Left ventricle myocardium superior (tissue), 1 donor: ENCODE measurements at places on chromosomes 7 and 10. TPM values are rescaled to one million over a fixed set of nuclear protein-coding genes. Genes with fewer than 3 reads are reported as not detected.

DNA sequence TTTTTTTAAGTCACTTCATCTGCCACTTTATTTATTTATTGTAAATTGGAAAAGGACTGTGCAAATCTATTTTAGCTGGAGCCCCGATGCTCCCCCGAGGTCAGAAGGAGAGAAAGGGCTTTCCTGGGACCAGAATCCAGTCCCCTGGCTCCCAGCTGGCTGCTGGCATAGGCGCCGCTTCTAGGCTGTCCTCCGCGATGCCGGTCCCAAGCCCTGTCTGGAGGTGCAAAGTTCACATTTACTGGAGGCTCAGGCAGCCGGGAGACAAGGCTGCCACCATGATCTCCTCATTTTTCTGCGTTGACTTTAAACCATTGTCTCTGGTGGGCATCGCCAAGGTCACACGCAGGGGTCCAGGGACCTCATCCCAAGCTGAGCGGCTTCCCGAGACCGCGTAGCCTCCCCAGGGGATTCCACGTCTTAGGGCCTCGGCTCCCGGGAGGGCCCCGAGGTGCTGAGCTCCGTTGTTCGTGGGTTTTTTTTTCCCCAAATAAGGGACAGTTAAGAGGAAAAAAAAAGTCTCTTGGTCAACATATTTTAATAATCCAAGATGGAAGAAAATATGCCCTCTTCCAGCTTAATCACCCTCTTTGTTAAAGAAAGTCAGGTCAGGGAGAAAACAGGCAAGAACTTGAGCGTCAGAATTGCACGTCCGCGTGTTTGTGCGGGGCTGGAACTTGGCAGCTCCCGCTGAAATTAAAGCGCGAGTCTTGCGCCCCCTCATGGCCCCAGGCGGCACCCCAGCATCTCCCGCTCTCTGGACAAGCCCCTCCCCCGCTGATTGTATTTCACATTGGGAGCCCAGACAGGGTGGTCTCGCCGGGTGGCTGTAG, 11.9 kb downstream of the RGR start:
- peak; percentile 76 for DNase-seq

DNA sequence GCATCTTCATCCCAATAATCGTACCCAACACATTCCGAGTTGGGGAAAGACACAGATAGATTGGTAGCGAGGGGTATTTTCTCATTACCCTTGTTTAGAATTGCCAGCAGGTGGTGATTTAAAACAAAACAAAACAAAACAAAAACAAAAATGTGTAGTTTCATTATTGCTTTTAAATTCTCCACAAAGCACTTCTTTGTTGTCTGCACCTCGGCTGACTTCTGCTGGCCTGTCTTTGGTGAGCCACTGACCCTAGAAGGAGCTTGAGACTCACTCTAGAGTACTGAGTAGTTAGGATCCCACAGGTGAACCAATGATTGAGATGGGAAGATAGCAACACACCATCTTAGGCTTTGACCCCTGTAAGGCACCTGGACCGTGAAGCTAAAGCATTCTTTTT, 105.4 kb upstream of the BET1 start:
- no peak for DNase-seq

GRCh38 chr10:131250454-131251145, 60.9 kb downstream of the TCERG1L start:
- no peak for DNase-seq

TLL2 gene
- total RNA-seq, result 11.6 TPM

DNA sequence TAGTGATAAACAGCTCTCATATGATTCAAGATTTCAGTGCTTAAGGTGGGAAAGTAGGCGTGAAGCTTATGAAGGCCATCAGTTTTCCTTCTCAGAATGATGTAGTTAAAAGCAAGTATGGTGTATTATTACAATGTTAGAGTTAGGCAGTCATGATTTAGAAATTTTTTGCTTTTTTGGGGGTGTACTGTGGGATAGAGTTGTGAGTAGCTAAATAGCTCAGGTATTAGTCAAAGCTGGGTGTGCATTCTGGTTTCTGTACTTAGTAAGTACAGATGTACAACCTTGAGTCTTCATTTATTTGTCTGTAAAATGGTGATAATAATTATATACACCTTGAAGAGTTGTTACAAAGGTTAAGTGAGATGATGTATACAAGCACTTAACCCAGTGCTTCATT, 52.2 kb downstream of the R3HCC1L start:
- no peak for DNase-seq

CHRM2 gene
- total RNA-seq, result 89.0 TPM

CRTAC1 gene
- 1.6 TPM for total RNA-seq

GRCh38 chr7:19572566-19572965, 136.3 kb downstream of the POLR1F start:
- DNase-seq, result no peak

DNA sequence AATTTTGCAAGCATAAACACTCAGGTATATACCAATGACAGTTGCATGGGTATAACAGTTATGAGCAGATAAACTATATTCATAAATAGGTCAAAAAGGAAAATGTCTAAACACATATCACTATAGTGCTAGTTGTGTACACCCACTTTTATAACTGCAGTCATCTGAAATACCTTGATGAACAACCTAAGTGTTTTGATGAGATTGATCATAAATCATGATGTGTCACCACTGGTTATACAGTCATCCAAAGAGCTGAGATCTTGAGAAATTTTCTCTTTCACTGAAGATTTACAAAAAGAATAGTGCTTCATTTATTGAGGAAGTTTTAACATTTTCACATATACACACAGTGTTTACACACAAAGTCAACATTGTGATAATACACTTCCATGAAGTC, 78.6 kb upstream of the SLC25A13 start:
- no peak for DNase-seq

- DNase-seq, result no peak
Measured at GRCh38 chr7:115359955-115360354, 438.1 kb downstream of the MDFIC start.

DNA sequence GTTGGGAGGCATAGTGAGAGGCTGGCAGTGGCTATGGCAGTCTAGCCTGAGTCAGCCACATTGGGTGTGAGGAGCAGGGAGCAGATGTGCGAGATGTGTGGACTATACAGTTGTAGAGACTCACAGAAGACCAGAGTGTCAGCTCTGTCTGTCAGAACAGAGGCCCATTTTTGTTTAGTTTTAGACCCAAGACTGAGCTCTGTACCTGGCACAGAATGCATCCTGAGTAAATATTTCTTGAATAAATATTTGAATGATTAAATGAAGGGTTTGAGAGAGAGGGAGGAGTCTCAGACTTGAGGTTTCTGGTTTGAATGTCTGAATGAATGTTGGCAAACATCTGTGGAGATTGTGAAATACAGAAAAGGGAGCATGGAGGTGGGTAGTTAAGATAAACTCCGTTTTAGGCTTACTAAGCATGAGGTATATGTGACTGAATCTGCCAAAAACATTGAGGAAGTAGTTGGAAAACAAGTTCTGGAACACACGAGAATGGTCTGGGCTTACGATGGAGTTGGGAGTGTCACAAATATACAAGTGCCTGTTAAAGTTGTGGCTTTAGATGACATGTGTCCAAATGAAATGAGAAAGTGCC, 3.6 kb downstream of the SEC23IP start:
- DNase-seq, result no peak

- peak; percentile 71 for DNase-seq
Measured at GRCh38 chr7:43108255-43109011, 4.0 kb upstream of the HECW1 start.

GRCh38 chr10:104353325-104354048, at the start of gene CFAP58:
CFAP58 (plus strand) TSS chr10:104353833; CDS start chr10:104353898, 65 bp downstream.
- peak; percentile 93 for DNase-seq

DNA sequence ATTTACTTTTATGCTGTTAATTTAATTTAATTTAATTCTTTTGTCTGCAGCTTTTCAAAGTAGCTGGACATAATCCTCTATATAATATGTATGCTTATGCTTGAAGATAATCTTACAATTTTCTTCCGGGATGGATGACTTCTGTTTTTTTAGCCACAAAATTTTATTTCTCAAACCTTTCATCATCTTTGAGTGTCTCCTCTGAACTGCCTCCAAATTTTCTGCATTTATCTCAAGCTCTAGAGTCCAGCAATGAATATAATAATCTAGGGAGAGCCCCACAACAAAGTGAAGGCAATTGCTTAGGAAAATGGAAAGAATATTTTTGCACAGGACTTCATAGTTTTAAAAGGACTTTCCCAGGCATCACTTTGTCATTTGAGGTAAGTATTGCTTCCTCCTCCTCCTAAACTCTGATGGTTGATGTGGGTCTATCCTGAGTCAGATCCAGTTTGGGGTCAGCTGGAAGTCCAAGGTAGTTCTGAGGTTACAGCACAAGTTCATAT, 53.7 kb upstream of the FAM3C start:
- DNase-seq, result no peak

DNA sequence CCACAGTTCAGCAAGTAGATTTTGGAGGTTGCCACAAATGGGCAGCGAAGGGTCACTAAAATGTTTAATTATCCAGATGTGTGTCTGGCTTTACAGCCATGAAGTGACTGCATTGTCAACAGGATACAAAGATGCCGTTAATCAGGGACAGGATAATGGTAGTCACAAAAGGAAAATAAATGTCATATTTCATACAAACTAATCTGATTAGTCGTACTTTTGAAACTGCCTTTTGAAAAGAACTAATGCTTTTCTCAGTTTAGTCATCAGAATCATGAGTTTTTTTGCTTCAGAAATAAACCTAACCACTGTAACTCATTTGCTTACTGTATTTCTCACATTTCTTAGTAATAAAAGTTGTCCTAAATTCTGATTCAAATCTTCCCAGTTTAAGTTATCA, 22.2 kb upstream of the WNT16 start:
- no peak for DNase-seq

DNA sequence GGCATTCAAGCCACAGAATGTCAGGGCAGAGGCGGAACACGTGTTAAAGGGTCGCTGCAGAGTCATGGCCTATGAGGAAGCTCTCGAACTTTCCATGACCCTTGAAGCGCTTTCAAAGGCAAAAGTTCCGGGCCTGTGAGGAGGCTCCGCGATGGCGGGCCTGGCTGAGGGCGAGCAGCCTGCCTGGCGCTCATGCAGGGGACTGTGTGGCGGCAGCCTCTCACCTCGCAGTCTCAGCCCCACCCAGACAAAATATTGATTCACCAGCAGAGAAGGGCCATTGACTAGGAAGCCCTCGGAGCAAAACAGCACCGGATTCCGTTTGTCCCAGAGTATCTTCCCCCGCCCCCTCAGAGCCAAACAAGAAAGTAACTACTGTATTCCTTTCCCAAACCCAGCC, 12.8 kb upstream of the CNNM1 start:
- DNase-seq, result no peak

GRCh38 chr7:101740981-101741725, 76.3 kb upstream of the CUX1 start:
- DNase-seq, result no peak
